Stimulated activated CD8-positive, alpha-beta memory T cell treated with anti-CD3 and anti-CD28 coated beads, Interleukin-7, amount 100 ng/mL, for 1 hour (primary cell): ENCODE measurements at places on chromosomes 4 and X.

- no peak for DNase-seq
These were observed 400.7 kb downstream of the DCAF12L2 start for GRCh38 chrX:125765347-125765746.

GRCh38 chr4:65624651-65625050, 45.6 kb downstream of the EPHA5 start:
- DNase-seq, result no peak

DNA sequence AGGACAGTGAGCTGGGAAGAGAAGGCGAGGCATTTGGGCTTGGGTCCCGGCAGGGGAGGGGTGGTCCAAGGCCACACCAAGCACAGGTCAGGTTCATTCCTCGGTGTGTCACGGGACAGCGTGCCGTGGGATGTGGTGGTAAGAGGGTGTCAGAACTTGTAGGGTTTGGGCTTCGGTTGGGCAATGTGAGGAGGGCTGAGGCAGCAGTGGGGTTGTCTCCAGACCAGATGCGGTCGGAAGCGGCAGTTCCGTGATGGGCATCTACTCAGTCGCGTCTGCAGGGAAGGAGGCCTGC, 22.1 kb downstream of the ADRA2C start:
- no peak for DNase-seq

DNA sequence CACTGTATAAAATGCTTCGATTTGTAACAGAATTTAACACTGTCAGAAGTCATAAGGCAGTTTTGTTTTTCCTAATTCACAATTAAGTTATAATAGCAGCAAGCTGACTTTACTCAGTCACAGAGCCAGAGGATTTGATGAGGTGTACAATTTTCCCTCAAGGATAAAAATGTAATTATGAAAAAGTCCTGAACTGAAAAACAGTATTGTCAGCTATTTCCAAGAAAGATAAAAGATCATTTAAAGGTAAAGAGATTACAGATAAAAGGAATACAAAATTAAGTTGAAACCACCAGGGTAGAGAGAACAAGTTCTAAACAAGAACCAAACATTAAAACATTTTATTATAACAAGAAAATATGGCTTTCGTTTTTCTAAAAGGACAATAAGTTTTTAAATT, 86.8 kb upstream of the ZFP42 start:
- no peak for DNase-seq

- DNase-seq, result no peak
These were observed 26.2 kb upstream of the MXD4 start for GRCh38 chr4:2288051-2288541.

DNA sequence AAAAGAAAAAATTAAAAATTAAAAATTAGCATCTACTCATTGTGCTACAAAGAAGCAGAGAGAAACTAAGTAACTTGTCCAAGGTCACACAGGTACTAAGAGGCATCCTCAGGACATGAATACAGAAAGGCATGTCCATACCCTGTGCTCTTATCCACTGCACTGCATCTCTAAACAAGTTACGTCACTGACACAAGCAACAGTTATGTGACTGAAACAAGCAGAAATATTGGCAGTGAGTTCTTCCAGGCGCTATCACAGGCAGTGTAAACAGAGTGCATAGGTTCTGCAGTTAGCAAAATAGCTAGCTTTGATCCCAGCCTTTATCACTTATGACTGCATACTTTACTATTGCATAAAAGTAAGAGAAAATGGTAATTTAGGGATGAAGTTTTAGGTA, 7.9 kb downstream of the VEGFC start:
- DNase-seq, result no peak

- no peak for DNase-seq
These were observed at the start of gene RGN for GRCh38 chrX:47078129-47079043. TSS of gene RGN (plus strand) at chrX:47078443. CDS start at chrX:47081145, 2,702 bp downstream.

- no peak for DNase-seq
These were observed 646 bp upstream of the SLC7A11 start for GRCh38 chr4:138242834-138243156.
